ENCODE measurements at places on chromosomes 4 and X.

DNA sequence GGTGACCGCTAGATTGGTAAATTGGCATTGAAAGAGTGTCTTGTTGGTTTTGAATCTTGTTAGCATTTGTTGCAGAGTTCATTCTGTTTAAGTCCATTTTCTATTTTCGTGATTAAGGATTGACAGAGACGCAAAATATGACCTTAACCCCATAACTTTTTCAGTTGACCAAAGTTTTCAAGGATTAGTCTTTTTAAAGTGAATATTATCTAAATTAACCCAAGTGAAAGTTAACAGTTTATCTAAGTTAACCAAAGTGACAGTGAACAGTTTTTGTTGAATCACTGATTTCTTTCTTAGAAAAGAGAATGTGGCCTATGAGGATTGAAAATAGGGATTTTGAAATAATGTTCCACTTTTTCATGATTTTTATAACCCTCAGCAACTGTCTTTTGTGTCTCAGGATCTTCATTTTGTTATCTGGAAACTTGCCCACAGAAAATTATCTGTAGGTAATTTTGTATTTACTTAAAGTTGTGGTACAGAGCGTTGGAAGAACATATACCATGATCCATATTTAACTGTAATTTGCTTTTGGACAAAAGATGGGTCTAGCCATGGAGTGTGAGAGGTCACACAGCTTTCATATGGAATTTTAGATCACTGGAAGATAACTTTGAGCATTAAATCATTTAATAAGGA, 3.3 kb downstream of the CPEB2 start:
- no peak for DNase-seq

DNA sequence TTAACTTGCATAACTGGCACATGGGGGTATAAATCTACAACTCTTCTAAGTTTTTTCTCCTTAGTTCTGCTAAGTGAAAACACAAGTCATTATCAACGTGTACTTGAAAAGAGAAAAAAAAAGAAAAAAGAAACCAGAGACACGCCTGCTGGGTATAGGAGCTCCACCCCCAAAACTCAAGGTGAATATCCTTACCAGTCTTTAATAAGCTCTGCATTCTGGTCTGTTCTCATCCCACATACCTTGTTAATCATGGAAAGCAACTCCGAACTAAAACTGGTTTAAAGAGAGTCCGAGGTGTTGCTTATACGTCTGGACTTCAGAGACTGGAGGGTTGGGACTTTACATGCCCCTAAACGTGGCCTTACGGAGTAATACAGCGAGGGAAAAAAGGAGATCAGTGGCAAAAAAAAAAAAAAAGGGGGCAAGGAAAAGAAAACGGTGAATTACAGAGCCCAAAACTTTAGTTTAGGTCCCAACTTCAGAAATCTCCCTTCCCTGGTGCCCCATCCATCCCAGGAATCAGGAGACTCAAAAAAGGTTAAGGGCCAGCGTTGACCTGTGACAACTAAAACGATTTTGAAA, 1.0 kb downstream of the PGRMC2 start:
- no peak for DNase-seq

DNA sequence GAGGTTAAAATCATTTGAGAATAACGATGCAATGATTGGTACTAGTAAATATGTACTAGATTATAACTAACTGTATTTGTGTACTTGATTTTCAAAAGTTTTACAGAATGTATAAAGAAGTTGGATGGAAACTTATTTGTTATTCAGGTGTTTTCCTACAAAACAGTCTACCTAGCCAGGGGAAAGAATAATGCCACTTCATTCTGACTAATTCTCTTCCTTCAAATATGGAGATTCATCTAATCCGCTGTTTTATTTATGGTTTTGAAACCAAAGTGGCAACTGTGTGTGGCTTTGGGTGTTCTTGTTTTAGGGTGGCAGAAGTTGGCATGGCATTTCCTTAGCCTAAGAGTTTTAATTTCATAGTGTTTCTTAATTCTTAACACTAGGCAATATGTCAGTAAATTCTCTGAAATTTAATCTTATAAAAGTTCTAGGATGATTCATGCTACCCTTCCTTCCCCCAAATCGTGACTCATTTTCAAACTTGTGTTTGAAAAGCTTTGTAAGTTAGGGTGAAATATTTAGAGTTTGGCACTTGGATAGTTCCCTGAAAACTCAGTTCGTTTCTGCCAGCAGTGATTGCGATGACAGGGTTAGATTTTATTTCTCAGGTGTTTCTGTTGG, 62.6 kb downstream of the DCLK2 start:
- DNase-seq, result no peak

GRCh38 chr4:77576351-77576750, 29.3 kb upstream of the CXCL13 start:
- no peak for DNase-seq

- DNase-seq, result no peak
Measured at GRCh38 chr4:77120886-77121508, 36.0 kb upstream of the CCNG2 start.

- no peak for DNase-seq
Measured at GRCh38 chr4:136829280-136829679, 703.0 kb downstream of the PCDH18 start.

- DNase-seq, result no peak
Measured at GRCh38 chr4:159248384-159249178, 145.7 kb downstream of the RAPGEF2 start.

GRCh38 chr4:2151544-2151943, 90.4 kb downstream of the HAUS3 start:
- no peak for DNase-seq

DNA sequence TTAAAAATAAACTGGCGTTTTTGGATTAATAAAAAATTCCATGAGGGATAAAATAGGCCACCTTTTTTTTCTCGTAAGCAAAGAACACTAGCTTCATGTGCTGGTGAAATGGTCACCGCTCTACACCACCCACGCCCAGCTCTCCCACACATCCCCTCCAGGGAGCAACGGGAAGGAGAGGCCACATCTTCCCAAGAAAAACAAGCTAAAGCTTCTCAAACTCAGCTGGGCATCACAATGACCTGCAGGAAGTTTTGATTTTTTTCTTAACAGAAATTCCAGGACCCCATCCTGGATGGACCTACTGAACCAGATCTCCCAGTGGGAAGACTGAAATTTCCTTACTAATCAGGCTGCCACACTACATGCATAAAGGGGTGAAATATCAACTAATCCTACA, 9.8 kb downstream of the TSPAN5 start:
- DNase-seq, result no peak

DNA sequence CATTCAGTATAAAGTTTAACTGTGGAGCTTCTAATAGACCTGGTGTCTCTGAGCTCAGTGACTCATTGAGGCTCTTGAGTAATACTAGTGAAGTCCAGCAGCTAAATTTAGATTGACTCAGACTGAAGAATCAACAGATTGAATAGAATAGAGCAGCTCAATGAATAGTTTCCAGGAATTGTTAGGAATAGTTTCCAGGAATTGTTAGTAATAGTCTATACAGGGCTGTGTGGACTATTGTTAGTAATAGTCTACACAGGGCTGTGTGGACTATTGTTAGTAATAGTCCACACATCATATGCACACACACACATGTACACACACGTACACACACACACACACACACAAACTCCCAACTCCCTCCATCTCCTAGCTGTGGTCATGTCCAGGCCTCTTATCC, 3.0 kb downstream of the GIMD1 start:
- DNase-seq, result no peak

GRCh38 chr4:1627417-1628313, 56.4 kb downstream of the FAM53A start:
- no peak for DNase-seq

- no peak for DNase-seq
Measured at GRCh38 chr4:6647169-6647568, 6.7 kb downstream of the MRFAP1 start.

Measured in posterior cingulate gyrus (tissue), 11 donors.